Fibroblast of the aortic adventitia (primary cell): ENCODE measurements at places on chromosomes 2 and 18. TPM values are rescaled to one million over a fixed set of nuclear protein-coding genes. Genes with fewer than 3 reads are reported as not detected.

The UGT1A6 gene
- 0.09 TPM in 1 of 2 replicates, not detected in the other for total RNA-seq

The SERPINB4 gene
- not detected in 2 replicates for total RNA-seq

DNA sequence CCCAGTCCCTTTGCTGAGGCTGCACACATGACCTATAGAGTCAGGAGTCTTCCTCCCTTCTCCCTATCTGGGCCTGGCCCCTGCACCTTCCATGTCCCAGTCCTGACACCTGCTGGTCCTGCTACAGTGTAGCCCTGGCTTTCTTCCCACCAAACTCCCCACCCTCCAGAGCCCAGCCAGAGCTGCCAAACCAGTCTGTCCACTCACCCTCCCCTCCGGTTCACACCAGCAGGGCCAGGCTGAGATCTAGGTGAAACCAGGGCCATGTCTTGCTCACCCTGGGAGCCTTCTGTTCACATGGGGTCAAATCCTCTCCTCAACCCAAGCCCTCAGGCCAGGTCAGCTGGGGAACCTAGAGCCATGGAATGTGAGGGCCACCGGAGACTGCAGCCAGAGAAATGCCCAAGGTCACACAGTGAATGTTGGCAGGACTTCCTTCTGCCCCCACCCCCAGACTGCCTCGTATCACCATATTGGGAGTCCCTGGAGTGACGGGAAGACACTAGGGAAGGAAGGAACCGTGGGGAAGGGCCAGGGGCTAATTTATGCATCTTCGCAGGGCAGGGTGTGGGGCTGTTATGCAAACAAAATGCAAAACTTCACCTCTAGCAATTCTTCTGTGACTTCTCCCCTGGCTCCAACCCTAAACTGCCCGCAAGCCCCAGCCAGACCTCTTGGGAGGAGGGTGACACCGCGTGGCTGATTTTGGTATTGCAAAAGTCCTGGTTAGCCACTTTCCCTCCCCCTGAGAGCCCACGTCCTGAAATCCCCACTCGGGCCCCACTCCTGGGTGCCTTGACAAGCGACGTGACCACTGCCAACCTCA, 14.6 kb downstream of the TNS1 start:
- DNase-seq: peak; percentile 82

The RAB27B gene
- total RNA-seq: 1.7 and 38.0 TPM in 2 replicates

DNA sequence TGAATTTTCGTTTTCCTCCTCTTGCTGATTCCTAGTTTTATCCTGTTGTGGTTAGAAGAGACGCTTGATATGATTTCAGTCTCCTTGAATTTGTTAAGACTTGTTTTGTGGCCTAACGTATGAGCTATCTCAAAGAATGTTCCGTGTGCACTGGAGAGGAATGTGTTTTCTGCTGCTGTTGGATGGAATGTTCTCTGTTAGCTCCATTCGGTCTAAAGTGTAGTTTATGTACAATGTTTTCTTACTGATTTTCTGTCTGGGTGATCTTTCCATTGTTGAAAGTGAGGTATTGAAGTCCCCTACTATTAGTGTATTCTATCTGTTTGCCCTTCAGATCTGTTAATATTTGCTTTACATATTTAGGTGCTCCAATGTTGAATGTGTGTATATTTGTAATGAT, 25.9 kb downstream of the COLEC11 start:
- DNase-seq: peak; percentile 15

- peak; percentile 32 for DNase-seq
Observed at GRCh38 chr2:12428786-12429185, 287.9 kb upstream of the TRIB2 start.

GRCh38 chr18:42305869-42306593, 351.0 kb downstream of the PIK3C3 start:
- peak; percentile 49 for DNase-seq

GRCh38 chr2:237626813-237627440, 460 bp upstream of the LRRFIP1 start:
- no peak for DNase-seq

DNA sequence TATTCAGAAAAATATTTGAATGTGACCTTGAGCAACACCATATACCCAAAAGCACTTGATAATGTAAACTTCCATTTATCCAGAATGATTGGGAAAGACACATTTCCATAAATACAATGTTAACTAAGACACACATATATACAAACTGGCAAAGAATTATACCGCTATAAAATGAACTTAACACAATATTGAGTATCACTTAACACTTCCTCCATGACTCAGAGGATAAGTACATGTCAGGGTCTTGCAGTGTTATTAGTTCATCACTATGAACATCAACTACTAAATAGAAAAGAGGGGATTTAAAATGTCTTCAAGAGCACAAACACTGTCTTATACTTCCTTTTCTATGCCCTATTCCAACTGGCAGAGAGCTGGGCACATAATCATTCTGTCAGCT, 18.6 kb downstream of the WDSUB1 start:
- DNase-seq: no peak

The SCYGR4 gene
- total RNA-seq: not detected in 2 replicates
